Tibial nerve (tissue), 4 donors: ENCODE measurements at places on chromosomes 3 and 15. TPM values are rescaled to one million over a fixed set of nuclear protein-coding genes. Genes with fewer than 3 reads are reported as not detected.
A peak's percentile ranks its signal among the peaks of the same experiment; 100 is the strongest.

Gene CCNB2
- total RNA-seq: not detected

Gene VWA5B2
- 0.21 TPM for total RNA-seq

Gene FOXB1
- not detected for total RNA-seq

- H3K36me3 ChIP-seq: no peaks in the 10 kb centered on the region
- DNase-seq: no peak
- H3K4me1 ChIP-seq: no peaks in the 10 kb centered on the region
- H3K27ac ChIP-seq: no peak overlapping the region
- H3K4me3 ChIP-seq: no peak overlapping the region
- H3K27me3 ChIP-seq: no peaks in the 10 kb centered on the region
These were observed 27.4 kb downstream of the FOXL2NB start for GRCh38 chr3:138974462-138974861.

- no peaks in the 10 kb centered on the region for H3K4me1 ChIP-seq
These were observed 3.0 kb downstream of the ADAMTS9 start for GRCh38 chr3:64684715-64685261.

Gene SEMA3F
- 16.6 TPM for total RNA-seq

Gene TEX55
- not detected for total RNA-seq

DNA sequence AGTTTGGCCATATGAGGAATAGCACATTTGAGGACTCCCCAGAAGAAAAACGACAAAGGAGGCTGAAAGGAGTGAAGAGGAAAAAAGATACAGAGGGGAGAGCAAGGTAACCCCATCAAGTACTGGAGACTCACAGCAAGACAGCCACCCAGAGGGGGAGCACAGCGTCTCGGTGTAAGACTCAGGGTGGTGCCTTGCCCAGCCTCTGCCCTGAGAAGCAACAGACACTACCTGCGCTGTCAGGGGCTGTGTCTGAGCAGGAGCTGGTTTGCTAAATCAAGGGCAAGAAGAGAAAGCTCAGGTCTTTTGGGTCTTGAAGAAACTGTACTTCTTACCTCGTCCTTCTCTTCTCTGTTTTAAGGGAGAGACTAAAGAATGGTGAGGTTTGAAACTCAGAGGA lies 27.9 kb downstream of the FBXO45 start:
- H3K4me1 ChIP-seq: no peaks in the 10 kb centered on the region
- no peak overlapping the region for H3K27ac ChIP-seq
- peaks cover 5% of the 10 kb centered on the region for H3K27me3 ChIP-seq
- DNase-seq: no peak
- no peak overlapping the region for H3K4me3 ChIP-seq

Gene CORO2B
- total RNA-seq: 12.6 TPM

Gene ZDHHC19
- not detected for total RNA-seq

DNA sequence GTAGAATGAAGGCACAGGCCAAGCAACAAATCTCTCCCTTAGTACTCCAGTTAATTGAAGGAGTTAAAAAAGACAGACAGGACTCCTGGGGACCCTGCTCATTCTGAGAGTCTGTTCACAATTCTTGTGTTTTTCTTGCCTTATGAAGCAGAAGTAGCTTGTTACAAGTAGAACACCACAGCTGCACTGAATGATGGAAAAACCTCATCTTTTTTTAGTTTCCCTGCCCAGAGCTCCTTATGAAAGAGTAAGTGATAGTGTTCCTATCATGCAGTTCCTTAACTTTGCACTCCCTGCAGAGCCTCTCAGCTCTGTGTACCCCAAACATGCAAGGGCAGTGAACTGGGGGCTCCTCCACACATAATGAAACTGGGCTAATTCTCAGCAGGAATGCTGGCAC lies 95.5 kb downstream of the ALDH1A2 start:
- no peak overlapping the region for H3K4me3 ChIP-seq
- H3K27me3 ChIP-seq: no peaks in the 10 kb centered on the region
- H3K36me3 ChIP-seq: no peaks in the 10 kb centered on the region
- H3K27ac ChIP-seq: no peak overlapping the region
- no peak for DNase-seq

DNA sequence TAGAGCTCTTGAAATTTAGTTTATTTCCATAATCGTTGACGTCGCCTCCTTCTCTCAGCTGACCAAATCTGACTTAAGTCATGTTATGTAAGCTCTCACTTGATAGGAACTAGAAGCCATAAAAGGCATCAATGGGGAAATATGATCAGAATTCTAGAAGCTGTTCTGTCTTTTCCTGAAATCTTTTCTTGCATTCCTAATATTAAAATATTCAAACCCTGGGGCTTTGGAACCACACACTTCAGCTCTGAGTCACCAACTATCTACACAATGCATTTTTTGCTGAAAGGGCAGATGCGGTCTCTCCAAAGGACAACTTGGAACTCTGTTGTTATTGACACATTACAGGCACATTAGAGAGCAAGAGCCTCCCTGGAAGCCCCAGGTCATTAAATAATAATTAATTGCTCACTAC lies 91.3 kb downstream of the LARS2 start:
- H3K4me1 ChIP-seq: no peaks in the 10 kb centered on the region
- no peak for DNase-seq
- H3K27me3 ChIP-seq: no peaks in the 10 kb centered on the region
- H3K36me3 ChIP-seq: no peaks in the 10 kb centered on the region
- peak overlapping the region; percentile 37 for H3K27ac ChIP-seq

Gene POLG
- total RNA-seq: 113 TPM

DNA sequence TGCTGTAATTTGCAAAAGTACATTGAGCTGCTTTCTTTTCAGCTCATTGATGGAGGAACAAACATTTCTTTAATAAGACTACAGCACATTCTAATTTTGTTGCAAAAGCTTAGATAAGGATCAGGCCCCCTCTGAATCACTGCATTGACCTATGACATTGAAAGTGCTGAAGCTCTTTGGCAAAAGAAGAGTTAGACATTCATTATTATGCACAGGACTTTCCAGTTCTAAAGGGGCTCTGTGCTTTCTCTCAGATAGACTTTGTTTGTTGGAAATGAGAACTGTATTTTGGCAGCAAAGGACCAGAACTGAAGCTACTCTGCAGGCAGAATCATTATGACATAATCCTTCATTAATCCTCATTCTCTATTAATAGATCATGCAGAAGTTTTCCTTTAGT lies 252.9 kb upstream of the SOX2 start:
- H3K27ac ChIP-seq: no peak overlapping the region
- no peaks in the 10 kb centered on the region for H3K4me1 ChIP-seq
- no peak overlapping the region for H3K4me3 ChIP-seq
- H3K36me3 ChIP-seq: no peaks in the 10 kb centered on the region

DNA sequence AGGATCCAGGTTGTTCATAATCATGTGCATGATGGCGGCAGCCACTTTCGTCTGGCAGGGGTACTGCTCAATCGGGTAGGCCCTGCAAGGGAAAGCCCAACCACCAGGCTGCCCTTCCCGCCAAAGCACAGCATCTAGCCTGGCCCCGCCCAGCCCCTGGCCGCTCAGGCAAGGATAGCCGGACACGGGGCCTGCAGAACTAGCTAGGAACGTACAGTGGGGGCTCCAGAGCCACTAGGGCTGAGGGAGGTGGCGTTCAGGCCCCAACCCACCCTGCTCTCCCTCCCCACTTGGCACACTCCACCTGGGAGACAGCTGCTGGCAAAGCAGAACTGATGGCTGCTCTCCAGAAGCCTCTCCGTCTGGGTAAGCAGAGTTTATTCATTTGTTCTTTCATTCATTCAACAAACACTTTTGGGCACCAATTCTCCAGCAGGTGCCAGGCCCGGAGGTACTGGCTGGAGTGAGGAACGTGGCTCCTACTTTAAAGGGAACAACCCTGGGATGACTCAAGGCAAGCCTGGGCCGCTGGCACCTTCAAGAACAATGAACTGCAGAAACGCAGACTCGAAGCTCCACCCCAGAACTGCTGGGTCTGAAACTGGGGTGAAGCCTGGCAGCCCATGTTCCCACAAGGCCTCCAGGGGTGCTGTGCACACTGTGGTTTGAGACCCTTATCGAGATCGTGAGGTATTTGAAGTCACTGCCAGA lies 7.8 kb downstream of the UROC1 start:
- no peak overlapping the region for H3K27ac ChIP-seq
- no peaks in the 10 kb centered on the region for H3K4me1 ChIP-seq
- no peaks in the 10 kb centered on the region for H3K27me3 ChIP-seq
- no peak overlapping the region for H3K4me3 ChIP-seq
- DNase-seq: no peak

- no peaks in the 10 kb centered on the region for H3K4me1 ChIP-seq
- H3K27ac ChIP-seq: no peak overlapping the region
- no peaks in the 10 kb centered on the region for H3K36me3 ChIP-seq
- no peak overlapping the region for H3K4me3 ChIP-seq
- H3K27me3 ChIP-seq: no peaks in the 10 kb centered on the region
- DNase-seq: no peak
These were observed 170.2 kb upstream of the SMAD3 start for GRCh38 chr15:66894986-66895780.

DNA sequence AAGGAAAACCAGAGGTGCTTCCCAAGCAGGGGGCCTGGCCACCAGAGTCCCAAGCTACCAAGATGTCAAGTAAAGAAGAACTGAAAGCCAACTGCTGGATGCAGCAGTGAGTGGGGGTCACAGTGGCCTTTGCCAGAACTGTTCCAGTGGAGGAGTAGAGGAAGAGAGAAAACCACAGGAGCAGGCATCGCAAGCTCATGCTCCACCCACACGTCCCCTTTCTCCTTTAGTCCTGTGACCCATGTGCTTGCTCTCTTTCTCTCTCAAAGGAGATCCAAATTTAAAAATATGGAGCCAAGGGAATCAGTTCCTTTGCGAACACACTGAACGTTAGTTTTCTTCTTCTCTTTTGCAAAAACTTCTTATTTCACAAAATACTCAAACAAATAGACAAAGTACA lies 12.4 kb upstream of the ABHD2 start:
- H3K27me3 ChIP-seq: no peaks in the 10 kb centered on the region
- no peaks in the 10 kb centered on the region for H3K4me1 ChIP-seq
- DNase-seq: no peak

Gene SAXO2
- 1.5 TPM for total RNA-seq

GRCh38 chr3:32392536-32393302 lies 1.1 kb downstream of the CMTM7 start:
- peak; percentile 56 for DNase-seq
- H3K4me3 ChIP-seq: peak overlapping the region; percentile 50
- H3K36me3 ChIP-seq: no peaks in the 10 kb centered on the region
